Mesenchymal stem cell (in vitro differentiated cells and primary cell): ENCODE measurements at places on chromosomes 4 and X.

DNA sequence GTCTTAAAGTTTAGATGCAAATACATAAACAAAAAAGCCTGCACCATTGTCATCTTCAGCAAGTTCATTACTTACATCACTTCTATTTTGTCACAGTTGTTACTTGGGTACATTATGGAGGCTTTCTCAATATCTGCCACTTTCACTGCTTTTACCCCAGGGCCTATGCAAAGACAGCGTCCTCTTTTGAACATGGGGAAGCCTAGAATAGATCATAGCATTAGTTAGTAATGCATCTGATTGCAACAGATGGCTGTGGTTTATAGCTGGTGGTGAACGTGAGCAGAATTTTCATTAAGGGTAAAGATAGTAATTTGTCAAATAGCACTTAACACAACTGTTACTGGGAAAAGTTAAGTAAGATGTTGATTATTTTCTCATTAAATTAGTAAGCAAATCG, 729 bp downstream of the CXCL11 start:
- no peaks in the 10 kb centered on the region for H3K27me3 ChIP-seq
- H3K4me3 ChIP-seq = no peak overlapping the region
- no peaks in the 10 kb centered on the region for H3K4me1 ChIP-seq
- DNase-seq = no peak

- H3K4me1 ChIP-seq = peaks cover 17% of the 10 kb centered on the region
- H3K36me3 ChIP-seq = no peaks in the 10 kb centered on the region
- H3K27ac ChIP-seq = no peak overlapping the region
Measured at GRCh38 chrX:68652326-68653170, 5.1 kb downstream of the STARD8 start.

DNA sequence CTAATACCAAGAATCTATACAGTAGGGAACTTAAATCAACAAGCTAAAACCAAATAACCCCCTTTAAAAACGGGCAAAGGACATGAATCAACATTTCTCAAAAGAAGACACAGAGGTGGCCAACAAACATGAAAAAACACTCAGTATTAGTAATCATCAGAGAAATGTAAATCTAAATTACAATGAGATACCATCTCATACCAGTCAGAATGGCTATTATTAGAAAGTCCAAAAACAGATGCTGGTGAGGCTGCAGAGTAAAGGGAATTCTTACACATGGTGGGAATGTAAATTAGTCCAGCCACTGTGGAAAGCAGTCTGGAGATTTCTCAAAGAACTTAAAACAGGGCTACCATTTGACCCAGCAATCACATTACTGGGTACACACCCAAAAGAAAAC, 167.8 kb downstream of the PACRGL start:
- no peak for DNase-seq
- H3K4me3 ChIP-seq = no peak overlapping the region

GRCh38 chr4:177680308-177680707, 238.1 kb upstream of the AGA start:
- no peak overlapping the region for H3K27ac ChIP-seq
- no peaks in the 10 kb centered on the region for H3K27me3 ChIP-seq
- H3K4me3 ChIP-seq = no peak overlapping the region
- H3K36me3 ChIP-seq = no peaks in the 10 kb centered on the region
- no peak for DNase-seq

- peak within 1 kb of the TSS; percentile 100 for H3K4me3 ChIP-seq
- peak; percentile 85 for DNase-seq
- H3K27me3 ChIP-seq = no peaks in the 10 kb centered on the region
- no peaks in the 10 kb centered on the region for H3K36me3 ChIP-seq
Measured at GRCh38 chr4:127782275-127783025, at the start of gene HSPA4L. TSS of gene HSPA4L (plus strand) at chr4:127782322. CDS start at chr4:127782551, 229 bp downstream.

DNA sequence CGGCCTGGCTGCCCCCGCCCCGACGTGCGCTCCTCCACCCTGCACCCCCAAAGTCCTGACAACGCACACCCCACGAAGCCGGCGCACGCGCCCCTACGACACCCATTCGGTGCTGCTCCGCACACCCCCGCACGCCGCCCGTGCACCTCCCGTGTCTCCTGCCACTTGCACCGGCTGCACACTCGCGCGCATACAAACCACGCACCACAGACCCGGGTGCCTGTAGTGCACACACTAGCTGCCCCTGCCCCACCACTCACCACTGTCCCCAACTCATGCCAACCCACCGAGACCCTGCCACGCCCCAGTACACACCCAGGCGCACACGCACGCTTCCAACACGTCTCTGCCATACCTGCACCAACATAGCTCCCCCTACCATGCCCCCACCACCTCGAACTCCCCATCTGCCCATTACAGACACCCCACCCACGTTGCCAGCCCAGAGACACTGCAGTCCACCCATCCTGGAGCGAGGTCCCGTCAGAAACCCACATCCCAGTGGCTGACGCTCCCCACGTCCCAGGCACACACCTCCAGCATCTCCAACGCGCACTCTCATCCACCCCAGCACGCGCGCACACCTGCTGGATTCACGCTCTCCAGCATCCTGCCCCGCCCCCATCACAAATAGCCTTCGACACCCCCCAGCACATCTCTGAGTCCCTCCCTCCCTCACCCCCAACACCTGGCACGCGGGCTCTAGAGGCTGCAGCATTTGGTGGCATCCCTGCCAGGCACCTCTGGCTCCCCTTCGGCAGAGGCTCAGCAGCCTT, 4.2 kb upstream of the DUSP9 start:
- no peak overlapping the region for H3K4me3 ChIP-seq
- H3K36me3 ChIP-seq = no peaks in the 10 kb centered on the region
- peaks cover 77% of the 10 kb centered on the region for H3K27me3 ChIP-seq
- H3K27ac ChIP-seq = no peak overlapping the region
- no peak for DNase-seq

- no peak overlapping the region for H3K27ac ChIP-seq
- H3K36me3 ChIP-seq = no peaks in the 10 kb centered on the region
- no peak for DNase-seq
- H3K27me3 ChIP-seq = no peaks in the 10 kb centered on the region
- no peak overlapping the region for H3K4me3 ChIP-seq
- H3K4me1 ChIP-seq = no peaks in the 10 kb centered on the region
Measured at GRCh38 chr4:10623241-10623640, 61.3 kb downstream of the CLNK start.

- peaks cover 15% of the 10 kb centered on the region for H3K27me3 ChIP-seq
- H3K4me3 ChIP-seq = no peak overlapping the region
- H3K27ac ChIP-seq = no peak overlapping the region
Measured at GRCh38 chrX:110248578-110248977, 69.3 kb downstream of the AMMECR1 start.

DNA sequence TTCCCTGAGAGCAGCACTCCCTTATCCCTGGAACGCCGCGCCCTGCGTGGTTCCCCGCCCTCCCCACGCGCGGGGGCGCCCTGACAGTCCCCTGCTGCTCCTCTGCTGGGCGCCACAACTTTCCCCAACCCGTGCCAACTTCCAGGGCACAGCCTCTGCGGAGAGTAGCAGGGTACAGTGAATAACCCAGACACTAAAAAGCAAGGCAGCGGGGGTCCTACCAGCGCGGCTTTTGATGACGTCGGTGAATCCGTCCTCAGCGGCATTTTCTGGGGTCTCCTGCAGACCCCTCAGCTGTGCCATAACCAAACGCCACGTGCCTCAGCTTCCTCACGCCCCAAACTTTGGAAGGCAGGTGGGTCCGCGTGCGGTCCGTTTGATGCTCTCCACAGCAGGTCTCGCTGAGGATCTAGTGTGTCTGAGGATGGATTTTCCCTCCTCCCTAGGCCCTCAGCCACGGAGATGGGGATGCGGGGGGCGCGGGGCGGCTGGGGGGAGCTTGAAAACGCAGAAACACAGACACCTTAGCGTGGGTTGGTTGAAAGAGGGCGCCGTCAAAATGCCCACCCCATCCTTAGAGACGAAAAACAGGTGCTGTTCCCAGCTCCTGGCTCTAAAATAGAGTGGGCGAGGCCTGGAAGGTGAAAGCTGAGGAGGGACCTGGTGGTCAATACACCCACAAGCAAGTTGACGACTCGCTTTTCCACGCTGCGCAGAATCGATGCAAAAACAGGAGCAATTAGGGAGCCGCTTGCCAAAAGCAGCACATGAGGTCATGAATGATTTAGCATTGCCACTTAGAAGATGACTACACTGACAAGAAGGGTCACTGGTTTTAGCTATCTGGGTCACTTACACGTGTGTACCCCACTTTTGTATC, 405.6 kb downstream of the FAM47A start:
- peak overlapping the region; percentile 39 for H3K4me3 ChIP-seq
- peaks cover 6% of the 10 kb centered on the region for H3K27me3 ChIP-seq
- H3K4me1 ChIP-seq = peaks cover 2% of the 10 kb centered on the region
- H3K36me3 ChIP-seq = no peaks in the 10 kb centered on the region
- no peak overlapping the region for H3K27ac ChIP-seq

- H3K27me3 ChIP-seq = peaks cover under 1% of the 10 kb centered on the region
- H3K27ac ChIP-seq = no peak overlapping the region
- DNase-seq = no peak
- no peak overlapping the region for H3K4me3 ChIP-seq
- peaks cover 37% of the 10 kb centered on the region for H3K36me3 ChIP-seq
- no peaks in the 10 kb centered on the region for H3K4me1 ChIP-seq
Measured at GRCh38 chrX:101393530-101394305, 2.9 kb downstream of the RPL36A start.

DNA sequence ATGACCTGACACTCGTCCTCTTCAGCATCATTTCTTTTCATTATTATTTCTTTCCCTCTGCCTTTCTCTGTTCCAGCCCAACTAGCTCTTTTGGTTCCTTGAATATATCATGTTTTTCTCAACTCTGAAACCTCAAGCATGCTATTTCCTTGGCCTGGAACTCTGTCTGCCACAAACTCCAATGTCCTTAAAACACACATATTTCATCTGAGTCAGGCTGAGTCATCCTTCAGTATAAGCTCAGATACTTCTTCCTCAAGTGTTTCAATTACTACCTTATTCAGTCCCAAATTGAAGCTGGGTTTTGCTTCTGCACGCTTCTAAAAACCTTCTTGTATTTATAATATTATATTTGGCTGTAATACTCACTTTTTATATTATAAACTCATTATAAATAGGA, 424.2 kb downstream of the PDGFC start:
- H3K4me3 ChIP-seq = no peak overlapping the region
- H3K27ac ChIP-seq = peak overlapping the region; percentile 39
- DNase-seq = peak; percentile 95
- H3K36me3 ChIP-seq = no peaks in the 10 kb centered on the region

DNA sequence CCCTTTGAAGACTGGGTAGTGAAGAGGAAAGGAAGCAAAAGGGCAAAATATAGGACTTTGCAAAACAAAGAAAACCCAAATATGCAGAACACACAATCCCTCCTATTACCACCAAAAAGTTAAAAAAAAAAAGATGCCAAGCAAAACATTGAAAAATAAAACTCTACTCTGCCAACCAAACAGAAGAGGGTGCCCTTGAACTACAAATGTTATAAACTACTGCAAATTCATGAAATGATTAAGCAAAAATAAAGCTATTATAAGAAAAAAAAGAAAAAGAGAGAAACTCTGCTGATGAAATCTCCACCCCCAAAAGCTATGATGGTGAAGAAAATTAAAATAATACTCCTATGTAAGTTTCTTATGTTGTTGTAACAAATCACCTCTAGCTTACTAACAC, 168.5 kb upstream of the STK26 start:
- DNase-seq = peak; percentile 29
- H3K4me3 ChIP-seq = no peak overlapping the region
- no peaks in the 10 kb centered on the region for H3K4me1 ChIP-seq
- H3K27me3 ChIP-seq = no peaks in the 10 kb centered on the region
- H3K27ac ChIP-seq = no peak overlapping the region

GRCh38 chr4:24646798-24647460, 62.6 kb upstream of the DHX15 start:
- no peak for DNase-seq
- H3K4me3 ChIP-seq = no peak overlapping the region
- peaks cover 8% of the 10 kb centered on the region for H3K4me1 ChIP-seq
- no peaks in the 10 kb centered on the region for H3K36me3 ChIP-seq
- no peak overlapping the region for H3K27ac ChIP-seq

GRCh38 chr4:145679991-145680455, at the start of gene C4orf51:
TSS of gene C4orf51 (plus strand) at chr4:145680146. CDS start at chr4:145680204, 58 bp downstream.
- H3K36me3 ChIP-seq = no peaks in the 10 kb centered on the region
- DNase-seq = peak; percentile 83
- H3K4me1 ChIP-seq = peaks cover 2% of the 10 kb centered on the region
- H3K27me3 ChIP-seq = no peaks in the 10 kb centered on the region
- H3K27ac ChIP-seq = peak within 1 kb of the TSS; percentile 36

GRCh38 chr4:5465529-5465928, 242.8 kb downstream of the EVC2 start:
- H3K27me3 ChIP-seq = no peaks in the 10 kb centered on the region
- no peak for DNase-seq
- H3K27ac ChIP-seq = no peak overlapping the region
- H3K36me3 ChIP-seq = no peaks in the 10 kb centered on the region

DNA sequence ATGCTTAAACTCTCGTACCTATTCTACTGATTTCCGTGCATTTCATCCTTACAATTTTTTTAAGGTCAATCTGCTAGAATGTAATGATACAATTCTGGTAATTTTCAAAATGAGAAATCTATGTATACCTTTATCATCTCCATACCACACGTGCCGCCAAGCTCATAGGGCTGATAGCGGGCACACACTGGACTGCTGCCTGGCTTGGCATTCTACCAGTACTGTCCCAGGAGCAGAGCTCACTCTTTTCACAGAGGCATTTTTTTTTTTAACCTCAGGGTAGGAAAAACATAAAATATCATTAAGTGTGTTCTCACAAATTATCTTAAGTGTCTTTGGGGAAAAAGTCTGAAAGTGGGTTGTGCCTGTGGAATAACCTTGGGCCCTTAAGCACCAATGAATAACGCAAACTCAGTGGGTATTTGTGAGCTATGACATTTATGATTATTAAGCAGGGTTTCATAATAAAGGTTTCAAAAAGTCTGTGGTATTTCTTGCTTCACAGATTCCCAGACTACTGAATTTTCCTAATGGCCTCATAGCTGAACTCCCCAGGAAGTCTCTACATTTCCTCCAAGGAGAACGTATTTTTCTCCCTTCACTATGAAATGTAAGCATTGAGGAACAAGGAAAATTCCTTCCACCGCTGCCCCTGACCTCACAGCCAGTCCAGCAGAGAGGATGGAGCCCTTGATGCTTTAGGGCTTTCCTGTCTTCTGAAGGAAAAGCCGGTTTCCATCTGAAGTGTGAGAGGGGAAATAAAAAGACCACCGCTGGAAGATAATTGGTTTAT, 125.2 kb downstream of the ELOVL6 start:
- peak overlapping the region; percentile 28 for H3K27ac ChIP-seq
- peaks cover 4% of the 10 kb centered on the region for H3K4me1 ChIP-seq
- H3K36me3 ChIP-seq = no peaks in the 10 kb centered on the region
